ENCODE measurements at places on chromosomes 4 and X.

GRCh38 chr4:145933134-145933533 is 5.5 kb downstream of the ZNF827 start:
- peak; percentile 60 for DNase-seq

- DNase-seq = no peak
Measured at GRCh38 chrX:150028692-150029091, 90.4 kb upstream of the EOLA2 start.

DNA sequence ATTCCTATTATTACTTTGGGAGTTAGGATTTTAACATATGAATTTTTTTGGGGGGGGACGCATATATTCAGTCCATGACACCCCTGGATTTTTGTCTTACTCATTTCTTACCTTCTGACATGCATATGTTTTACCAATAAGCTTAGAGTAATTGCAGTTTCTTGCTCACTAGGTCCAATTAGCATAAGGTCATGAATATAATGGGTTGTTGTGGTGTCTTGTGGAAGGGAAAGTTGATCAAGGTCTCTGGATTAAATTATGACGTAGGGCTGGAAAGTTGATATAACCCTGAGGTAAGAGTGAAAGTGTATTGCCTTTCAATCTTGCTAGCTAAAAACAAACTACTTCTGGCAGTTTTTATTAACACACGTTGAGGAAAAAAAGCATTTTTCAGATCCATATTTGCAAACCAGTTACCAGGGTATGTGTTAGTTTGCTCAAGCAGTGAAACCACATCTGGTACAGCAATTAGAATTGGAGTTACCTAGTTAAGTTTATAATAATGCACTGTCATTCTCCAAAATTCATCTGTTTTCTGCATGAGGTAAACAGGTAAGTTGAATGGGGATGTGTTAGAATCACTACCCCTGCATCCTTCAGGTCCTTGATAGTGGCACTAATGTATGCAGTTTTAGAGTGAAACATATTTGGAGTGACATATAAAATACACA is 32.0 kb downstream of the STIM2 start:
- no peak for DNase-seq

GRCh38 chr4:83329521-83330110 is 5.0 kb downstream of the HPSE start:
- DNase-seq = peak; percentile 30

DNA sequence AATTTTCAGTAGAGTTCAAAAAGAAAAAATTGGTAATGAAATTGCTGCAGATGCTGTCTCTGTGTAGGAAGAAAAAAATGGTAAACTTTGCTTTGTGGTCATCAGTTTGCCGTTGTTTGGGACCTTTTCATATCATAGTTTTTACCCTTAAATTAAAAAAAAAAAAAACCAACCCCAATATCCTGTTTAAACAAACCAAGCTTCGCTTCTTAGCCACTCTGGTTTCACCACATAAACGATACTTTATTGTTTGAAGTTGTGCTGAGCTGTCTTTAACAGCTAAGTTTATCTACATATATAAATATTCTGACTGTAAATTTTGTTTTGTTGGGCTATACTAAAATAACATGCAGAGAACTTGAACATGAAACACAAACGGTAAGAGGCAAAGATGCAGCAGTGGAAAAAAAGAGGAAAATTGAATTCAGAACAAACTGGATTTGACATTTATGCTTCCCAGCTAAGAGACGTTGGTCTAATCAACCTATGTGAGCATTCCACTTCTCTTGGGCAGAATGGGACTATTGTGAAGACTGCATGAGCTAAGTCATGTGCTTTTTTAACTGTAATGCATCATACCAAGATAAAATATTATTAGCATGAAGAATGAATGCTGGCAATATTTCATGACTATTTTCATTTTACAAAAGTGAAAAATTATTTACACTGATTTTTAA is 15.7 kb upstream of the H2AZ1 start:
- DNase-seq = no peak
